ENCODE measurements at places on chromosomes 16 and 17. TPM values are rescaled to one million over a fixed set of nuclear protein-coding genes. Genes with fewer than 3 reads are reported as not detected.

The CLEC19A gene
- total RNA-seq: not detected

The DEXI gene
- total RNA-seq: 56.5 TPM

The NPIPA5 gene
- 2.0 TPM for total RNA-seq

The TAC4 gene
- not detected for total RNA-seq

The FAAP100 gene
- total RNA-seq: 51.0 TPM

The DHRS7C gene
- total RNA-seq: not detected

The XAF1 gene
- total RNA-seq: 2.2 TPM
